ENCODE measurements at places on chromosomes 6 and 20.

DNA sequence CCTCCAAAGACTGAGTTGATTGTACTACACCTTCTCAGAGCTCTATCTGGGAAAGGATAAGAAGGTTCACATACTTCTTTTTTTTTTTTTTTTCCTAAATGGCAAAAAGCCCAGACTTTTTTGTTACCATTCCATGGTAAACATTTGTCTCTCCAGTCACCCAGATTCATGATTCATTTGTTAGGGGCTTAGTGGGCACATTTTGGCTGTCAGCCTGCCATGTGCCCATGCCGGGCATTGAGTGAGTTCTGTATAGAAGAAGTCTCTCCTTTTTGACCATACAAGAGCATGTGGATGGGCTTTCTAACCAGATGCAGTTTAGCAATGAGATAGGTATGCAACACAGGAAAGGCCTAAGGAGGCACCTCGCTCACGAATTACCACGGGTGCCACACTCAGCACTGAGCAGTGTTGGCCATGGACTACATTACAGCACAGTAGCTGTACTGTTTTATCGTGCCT lies 447.5 kb upstream of the HSF2 start:
- peak; percentile 30 for DNase-seq

DNA sequence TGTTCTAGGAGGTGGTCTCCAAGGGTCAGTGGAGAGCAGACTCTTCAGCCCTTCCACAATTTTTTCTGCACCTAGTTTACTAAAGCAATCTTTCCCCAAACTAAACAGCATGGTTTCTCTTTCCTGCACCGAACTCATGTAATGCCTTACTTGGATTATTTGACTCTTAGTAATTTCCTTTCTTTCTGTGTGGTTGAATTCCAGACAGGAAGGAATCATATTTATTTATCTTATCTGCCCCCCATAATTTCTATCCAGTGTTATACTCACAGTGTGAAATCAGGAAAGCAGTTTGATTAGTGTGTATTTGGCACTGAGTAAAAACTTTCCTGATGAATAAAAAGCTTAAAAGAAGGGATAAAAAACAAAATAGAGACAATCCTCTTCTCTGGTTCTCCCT lies 140.3 kb upstream of the STMND1 start:
- no peak for DNase-seq

- DNase-seq = peak; percentile 25
Measured at GRCh38 chr6:117483004-117483644, 650 bp downstream of the DCBLD1 start.

DNA sequence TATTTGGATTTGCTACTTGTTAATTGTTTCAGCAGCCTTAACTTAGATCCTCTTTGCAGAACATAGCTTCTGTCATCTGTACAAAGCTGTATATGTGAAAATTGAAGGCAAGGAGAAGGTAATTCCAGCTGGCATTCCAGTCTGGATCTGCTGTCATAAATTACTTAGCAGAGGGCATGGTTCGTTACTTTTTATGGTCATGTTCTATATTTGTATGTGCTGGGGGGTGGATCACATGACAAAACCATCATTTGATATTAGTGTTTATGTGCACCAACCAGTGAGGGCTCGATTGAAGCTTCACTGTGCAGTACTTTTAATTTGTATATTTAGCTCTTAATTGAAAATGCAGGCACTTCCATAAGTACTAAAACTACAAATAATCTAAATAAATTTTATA lies 80.2 kb downstream of the CAP2 start:
- DNase-seq = no peak

DNA sequence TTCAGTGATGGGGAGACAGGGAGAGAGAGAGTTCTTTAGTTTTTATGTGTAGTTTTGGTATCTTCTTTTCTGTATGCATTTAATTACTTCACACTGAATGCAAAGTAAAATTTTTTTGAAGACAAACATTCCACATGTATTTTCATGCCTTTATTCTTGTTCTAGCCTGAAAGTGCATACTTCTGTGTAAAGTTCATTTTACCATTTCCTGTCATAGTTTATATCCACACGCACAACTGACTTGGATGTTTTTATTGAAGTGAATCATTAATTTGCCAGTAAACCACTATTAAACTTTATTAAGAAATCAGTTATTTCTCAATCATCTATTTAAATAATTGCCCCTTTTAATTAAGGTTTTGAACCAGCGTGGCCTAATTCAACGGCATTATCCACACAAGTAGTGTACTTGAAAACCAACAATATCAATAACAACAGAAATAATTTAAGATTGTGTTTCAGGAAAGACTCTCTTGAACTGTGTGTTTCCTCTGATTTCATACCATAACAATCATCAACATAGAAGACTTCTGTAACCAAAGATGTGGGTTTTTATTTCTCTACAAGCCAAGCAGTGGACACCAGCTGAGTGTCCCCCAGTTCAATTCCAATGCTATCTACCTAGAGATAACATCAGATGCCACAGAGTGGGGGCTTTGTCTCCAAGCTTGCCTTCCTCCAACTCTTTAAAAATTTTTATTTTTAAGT lies 512.7 kb upstream of the JAG1 start:
- no peak for DNase-seq

GRCh38 chr20:50798650-50799049 lies 3.8 kb downstream of the BCAS4 start:
- DNase-seq = no peak

DNA sequence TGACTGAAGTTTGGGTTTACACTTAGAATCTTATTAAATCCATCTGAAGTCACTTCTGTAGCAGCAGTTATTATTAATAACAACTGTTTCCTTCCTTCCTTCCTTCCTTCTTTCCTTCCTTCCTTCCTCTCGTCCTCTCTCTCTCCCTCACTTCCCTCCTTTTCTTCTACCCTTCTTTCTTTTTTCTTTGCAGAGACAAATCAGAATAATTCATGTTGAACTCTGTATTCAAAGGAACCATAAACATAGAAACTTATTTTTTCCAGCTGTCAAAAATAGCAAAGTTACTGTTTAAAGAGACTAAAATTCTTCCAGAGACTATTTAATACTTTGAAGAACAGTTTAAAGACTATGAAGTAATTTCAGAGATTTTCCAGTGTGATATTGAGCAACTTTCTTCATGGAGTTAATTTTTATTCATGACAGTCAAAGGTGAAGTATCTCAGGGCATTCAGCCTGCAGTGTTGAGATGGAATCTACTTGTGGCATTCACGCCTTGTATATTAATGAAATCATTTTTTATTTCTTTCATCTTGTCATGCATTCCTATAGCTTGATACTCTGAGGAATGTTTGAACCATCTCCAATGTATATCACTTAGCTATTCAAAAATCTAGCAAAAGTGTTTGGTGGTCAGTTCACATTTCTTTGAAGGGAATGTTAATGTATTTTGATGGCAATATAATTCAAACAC lies 109.7 kb downstream of the BCAS1 start:
- no peak for DNase-seq

DNA sequence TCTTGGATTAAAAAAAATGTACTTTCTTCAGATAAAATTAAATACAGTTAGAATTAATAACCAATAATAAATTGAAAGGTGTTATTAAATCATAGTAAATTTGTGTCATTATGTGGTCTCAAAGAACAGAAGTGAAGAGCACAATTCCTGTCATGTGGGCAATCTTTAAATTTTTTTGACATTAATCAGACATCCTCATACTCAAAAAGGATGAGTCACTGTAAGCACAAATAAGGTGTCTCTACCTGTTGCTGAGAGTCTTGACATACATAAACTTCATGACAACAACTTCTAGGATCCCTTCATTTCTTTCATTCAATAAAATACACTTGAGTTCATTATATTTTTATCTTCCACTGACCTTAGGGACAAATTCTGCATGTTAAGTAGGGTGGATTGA lies 76.1 kb downstream of the SLC22A3 start:
- no peak for DNase-seq
